ENCODE measurements at places on chromosomes 11 and 22.

DNA sequence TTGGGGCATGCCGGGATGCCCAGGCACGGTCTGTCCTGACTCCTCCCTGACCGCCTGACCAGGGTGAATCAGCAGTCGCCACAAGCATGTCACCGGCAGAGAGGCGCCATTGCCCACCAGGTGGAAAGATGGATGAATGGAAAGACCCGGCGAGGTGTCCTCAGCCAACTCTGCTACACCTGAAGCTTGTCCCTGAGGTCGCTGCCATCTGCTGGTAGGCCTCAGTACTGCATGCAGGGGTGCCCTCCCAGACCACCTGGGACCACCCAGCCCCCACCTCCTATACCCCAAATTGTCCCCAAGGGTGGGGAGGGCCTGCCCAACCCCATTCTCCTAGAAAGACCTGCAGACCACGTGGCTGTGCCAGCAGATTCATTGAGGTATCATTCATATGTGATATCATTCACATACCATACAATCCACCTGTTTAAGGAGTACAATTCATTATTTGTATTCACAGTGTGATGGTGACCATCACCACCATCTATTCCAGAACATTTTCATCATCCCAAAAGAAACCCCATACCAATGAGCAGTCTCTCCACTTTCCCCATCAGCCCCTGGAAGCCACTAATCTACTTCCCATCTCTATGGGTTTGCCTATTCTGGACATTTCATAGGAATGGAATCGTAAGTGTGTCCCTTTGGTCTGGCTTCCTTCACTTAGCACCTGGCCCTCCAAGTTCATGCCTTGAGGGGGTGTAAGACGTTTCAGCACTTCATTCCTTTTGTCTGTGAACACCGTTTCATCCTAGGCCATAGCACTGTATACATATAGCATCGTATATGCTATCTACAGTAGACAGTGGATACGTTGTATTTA, 17.5 kb downstream of the FGF3 start:
- peak; percentile 7 for DNase-seq

GRCh38 chr11:30565027-30565426, 21.1 kb downstream of the MPPED2 start:
- no peak for DNase-seq

DNA sequence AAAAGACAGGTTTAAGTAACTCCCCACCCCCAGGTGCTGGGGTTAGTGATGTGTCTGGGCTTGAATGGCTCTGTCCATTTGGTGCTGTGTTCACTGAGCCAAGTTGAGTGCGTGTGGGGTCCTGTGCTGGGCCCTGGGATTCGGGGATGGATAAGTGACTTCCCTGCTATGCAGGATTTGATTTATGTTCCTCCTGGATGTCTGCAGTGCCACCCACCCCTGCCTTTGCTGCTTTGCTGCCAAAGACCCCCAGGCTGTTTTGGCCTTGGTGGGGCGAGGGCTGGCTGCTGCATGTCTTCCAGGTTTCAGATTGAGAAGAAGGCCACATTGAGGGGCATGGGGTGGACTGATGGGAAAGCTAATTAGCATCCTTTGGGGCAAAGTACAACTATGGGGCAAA, 77.9 kb upstream of the PARVG start:
- DNase-seq = no peak

DNA sequence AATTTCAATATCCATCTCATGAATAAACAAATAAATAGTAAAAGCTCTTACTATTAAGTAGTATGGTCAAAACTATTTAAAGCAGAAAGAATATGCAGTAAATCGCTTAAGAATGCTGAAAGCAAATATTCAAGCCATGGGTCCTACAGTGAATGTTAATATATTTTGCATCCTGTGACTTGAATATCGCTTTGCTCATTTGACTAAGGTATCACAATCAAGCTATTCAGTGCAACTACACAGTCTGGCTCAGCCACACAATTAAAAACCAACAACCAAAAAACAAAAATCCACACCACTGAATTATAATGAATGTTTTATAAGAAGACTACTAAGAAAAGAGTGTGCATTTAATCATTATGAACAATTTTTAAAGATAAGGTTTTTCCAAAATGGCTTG, 45.3 kb downstream of the RAB6A start:
- no peak for DNase-seq

DNA sequence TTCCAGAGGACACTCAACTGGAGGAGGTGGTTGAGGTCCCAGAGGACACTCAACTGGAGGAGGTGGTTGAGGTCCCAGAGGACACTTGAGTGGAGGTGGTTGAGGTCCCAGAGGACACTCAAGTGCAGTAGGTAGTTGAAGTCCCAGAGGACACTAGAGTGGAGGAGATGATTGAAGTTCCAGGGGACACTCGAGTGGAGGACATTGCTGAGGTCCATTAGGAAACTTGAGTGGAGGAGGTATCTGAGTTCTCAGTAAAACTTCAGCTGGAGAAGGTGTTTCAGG, 39.7 kb downstream of the ZNF195 start:
- DNase-seq = no peak

DNA sequence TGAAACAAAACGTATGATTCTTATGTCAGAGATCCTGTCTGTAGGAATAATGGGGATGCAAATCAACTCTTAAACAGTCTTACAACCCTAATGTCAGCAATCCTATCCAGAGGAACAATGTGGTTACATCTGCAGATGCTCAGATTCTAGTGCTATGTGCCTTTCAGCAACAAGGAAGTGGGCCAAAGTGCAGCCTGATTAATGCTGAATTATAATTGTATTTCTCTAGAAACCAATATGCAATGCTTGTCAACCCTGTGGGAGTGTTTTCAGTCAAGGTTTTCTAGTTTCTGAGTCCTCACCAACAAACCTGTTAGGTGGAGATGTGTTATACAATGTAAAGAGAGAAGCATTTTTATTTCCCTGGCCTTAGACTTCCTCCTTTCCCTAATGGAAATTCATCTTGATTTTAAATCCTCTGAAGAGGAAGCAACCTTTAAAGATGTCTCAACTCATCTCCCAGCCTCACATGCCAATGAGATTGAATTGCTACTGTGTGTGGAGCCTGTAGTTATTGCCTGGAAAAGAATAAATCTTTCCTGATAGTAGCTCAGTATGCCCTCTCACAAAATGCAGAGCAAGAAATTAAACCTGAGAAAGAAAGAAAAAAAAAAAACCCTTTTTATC, 26.2 kb upstream of the TMEM123 start:
- no peak for DNase-seq

DNA sequence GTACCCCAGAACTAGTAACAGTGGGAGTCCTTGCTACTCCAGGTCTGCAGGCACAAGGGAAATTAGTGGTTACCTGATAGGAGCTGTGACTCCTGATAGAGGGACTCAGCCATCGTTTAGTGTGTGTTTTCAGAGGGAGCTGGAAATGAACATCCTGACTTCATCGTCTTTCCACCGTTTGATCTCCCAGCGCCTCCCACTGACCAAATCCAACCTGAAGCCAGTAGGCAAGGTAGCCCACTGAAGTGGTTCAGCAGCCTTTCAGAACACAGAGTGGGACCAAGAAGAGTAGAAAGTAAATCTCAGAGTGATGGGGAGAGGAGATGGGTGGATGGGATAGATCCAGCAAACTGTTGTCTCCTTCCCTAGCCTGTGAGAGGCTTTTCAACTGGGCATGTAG, 385.9 kb downstream of the INSC start:
- no peak for DNase-seq

DNA sequence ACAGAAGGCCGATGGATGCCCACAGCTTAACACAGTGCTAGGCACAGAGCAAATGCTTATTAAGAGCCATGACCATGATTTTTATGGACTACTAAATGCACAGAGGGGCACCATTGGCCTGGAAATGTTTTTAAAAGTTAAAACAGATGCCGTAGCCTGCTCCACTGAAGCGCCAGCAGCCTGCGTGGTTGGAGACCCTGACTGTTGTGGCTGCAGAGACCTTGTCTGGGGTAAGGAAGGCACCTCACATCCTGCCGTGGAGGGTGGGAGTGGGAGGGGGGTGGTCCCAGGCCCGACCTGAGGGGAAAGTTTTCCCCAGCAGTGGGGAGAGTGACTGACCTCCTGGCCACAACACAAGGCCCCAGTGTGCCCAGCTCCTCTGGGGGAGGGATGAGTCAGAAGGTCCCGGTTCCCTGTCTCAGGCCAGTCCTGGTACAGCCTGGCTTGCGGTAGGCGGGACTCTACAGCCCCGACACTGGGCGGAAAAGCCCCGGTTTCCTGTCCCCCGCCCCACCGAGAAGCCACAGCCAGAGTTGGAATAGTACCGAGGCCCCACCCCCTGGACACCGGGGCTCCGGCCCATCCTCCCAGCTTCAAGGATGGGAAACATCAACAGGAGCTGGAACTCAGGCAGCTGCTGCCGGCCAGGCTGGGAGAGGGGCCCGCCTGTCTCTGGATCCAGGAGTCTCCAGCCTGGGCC, 7.0 kb downstream of the CHST1 start:
- DNase-seq = no peak

GRCh38 chr11:46133119-46133518, 11.9 kb upstream of the PHF21A start:
- no peak for DNase-seq

- DNase-seq = no peak
Measured at GRCh38 chr11:40168414-40168813, 1291.0 kb downstream of the LRRC4C start.

GRCh38 chr22:44210722-44211121, 30.0 kb downstream of the PARVG start:
- DNase-seq = no peak

GRCh38 chr22:44646668-44647067, 55.3 kb upstream of the PRR5 start:
- DNase-seq = no peak

GRCh38 chr11:94623120-94623735, 56.1 kb downstream of the PIWIL4 start:
- no peak for DNase-seq

DNA sequence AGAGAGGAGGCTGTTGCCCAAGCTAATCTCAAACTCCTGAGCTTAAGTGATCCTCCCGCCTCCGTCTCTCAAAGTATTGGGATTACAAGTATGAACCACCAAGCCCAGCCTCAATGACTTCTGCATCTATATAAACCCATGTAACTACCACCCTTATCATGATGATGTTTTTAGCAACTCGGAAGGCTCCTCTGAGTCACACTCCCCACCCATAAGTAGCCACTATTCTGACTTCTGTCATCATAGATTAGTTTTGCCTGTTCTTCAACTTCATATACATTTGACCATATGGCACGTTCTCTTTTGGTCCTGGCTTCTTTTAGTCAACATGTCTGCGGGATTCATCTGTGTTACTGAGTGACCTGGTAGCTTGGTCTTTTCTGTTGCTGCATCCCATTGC, 6.4 kb upstream of the FOSL1 start:
- no peak for DNase-seq

GRCh38 chr11:72271980-72272379, 28.0 kb upstream of the PHOX2A start:
- no peak for DNase-seq

- DNase-seq = no peak
Measured at GRCh38 chr22:50665738-50666137, 6.9 kb upstream of the SHANK3 start.

DNA sequence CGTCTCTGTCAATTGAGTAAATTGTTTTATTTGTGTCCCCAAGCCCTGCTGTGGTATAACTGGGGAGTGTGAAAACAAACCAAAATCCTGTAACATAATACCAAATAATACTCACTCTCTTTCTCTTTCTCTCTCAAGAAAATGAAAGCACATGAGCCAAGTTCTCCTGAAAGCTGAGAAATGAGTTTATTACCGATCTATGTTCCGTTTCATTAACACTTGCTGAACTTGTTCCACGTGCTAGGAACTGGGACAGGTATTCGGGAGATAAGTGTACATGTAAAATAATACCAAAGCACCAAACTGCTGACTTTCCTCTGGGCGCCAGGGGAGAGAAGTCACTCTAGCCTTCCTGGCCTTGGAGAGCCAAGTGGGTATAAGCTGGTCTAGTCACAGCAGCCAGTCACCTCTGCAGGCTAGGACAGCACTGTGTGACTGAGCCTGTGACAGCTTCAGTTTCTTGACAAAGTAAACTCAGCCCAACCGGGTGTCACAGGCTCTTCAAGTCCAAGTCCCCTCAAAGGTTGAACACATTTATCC, 23.1 kb downstream of the CD6 start:
- DNase-seq = no peak

DNA sequence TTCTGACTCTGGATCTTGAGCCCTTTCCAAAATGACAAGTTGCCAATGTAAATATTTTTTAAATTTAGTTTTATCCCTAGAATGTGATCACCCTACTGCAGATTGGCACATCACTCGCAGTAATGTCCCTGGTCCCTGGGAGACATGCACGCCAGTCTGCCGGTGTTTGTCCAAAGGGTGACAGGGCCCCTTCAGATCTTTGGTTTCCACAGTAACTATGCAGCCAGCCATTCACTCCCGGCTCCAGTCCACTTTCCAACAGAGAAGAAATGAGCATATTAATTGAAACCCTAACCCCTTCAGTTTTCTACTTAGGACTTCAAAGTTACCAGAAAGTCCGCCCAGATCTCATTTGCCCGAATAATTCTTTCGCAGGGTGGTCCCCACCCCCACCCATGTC, 25.8 kb upstream of the RASSF10 start:
- DNase-seq = no peak

GRCh38 chr11:14114269-14114668, 151.7 kb downstream of the SPON1 start:
- no peak for DNase-seq

Data from stimulated activated CD4-positive, alpha-beta T cell treated with anti-CD3 and anti-CD28 coated beads, Interleukin-1b, Interleukin-23, amount 100 ng/mL, for 1 hour (primary cell).